ENCODE measurements at places on chromosomes 13 and 19. TPM values are rescaled to one million over a fixed set of nuclear protein-coding genes. Genes with fewer than 3 reads are reported as not detected.

Gene MRPL57
- 26.3 TPM for total RNA-seq

Gene ZNF177
- total RNA-seq, result 2.8 TPM

Gene MIR17HG
- 229 TPM for total RNA-seq

Gene CACNA1A
- 1.4 TPM for total RNA-seq

- DNase-seq, result no peak
Measured at GRCh38 chr13:75226733-75227435, 255.1 kb downstream of the TBC1D4 start.

DNA sequence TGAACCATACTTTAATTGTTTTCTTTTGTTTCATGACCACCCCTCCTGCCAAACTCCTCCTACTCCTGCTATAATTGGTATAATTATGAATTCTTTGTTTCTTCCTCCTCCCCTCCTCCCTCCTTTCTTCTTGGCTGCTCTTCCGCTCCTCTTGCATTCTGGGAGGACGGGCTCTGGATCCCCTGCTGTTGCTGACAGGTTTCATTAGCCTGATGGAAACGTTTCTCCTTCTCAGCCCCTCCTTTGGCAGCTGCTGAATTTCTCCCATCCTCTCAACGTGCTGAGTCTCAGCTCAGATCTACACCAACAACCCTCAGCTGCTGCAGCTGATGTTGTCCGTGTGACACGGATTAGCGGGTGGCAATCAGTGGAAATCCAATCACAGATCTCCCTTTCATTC lies 97.1 kb upstream of the UBAC2 start:
- DNase-seq, result no peak

DNA sequence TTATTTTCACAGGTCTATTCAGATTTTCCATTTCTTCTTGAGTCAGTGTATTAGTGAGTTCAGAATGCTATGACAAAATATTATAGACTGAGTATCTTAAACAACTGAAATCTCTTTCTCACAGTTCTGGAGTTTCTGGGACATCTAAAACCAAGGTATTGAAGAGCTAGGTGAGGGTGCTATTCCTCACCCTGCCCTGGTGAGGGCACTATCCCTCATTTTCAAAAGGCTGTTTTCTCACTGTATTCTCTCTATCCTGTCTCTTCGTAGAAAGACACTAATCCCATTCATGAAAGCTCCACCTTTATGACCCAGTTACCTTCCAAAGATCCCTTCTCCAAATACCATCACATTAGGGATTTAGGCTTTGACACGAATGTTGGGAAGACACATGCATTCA lies 1617.1 kb downstream of the PCDH9 start:
- peak; percentile 12 for DNase-seq

GRCh38 chr13:97273341-97273831 lies 51.3 kb downstream of the MBNL2 start:
- DNase-seq, result no peak

DNA sequence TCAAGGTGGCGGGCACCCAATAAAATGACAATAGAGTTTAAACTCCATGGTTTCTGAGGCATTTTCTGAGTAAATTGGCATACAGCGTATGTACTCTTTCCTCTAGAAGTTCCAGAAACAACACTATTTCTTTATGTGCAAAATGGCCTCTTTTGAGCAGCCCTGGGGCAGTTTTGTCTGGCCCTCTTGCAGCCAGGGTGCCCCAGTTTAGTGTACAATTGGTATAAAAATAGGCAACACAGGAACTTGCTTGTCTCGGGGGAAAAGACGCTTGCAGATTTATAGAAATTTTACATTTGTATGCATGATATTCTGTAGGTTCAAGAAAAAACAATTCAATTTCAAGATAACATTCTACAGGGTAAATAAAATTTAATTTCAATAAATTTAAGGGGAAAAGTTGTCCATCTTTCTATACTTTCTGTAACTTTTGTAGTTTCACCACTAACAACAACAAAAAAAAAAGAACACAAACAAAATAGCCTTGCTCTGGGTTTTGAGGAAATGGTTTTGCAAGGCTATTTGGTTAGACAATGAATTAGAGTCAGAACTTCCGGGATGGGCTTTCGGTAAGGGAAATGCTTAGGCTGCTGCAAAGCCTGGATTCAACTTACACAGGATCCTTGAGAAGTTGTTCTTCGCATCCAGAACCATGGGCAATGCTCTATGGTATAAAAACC lies 45.3 kb downstream of the LRCH1 start:
- peak; percentile 89 for DNase-seq

DNA sequence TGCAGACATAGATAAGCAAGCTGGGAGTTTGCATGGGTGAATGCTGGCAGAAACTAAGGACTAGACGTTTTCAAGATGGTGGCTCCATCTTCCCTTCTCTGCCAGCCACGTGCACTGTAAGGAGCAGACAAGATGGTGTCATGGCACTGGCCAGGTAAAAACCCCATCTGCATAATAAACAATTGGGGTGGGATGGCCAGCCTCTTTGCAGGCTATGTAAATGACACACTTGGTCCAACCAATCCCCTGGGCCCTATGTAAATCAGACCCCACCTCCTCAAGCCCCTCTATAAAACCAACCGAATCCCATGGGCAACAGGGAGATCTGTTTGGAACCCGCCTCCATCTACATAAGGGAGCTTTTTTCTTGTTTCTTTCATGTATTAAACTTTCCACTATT lies 2.4 kb upstream of the OR7A5 start:
- no peak for DNase-seq

DNA sequence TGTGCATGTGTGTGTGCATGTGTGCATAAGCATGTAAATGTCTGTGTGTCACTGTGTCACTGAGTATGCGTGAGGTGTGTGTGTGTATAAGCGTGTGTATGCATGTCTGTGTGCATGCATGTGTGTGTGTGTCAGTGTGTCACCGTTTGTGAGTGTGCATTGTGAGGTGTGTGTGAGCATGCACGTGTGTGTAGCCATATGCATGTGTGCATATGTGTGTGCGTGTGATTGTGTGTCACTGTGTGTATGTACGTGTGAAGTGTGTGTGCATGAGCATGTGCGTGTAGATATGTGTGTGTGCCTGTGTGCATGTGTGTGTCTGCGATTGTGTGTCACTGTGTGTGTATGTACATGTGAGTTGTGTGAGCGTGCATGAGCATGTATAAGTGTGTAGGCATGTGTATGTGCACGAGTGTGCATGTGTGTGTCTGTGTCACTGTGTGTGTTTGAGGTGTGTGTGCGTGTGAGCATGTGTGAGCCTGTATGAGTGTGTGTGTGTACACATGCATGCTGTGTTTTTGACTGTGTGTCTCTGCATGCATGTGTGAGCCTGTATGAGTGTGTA lies 144.5 kb downstream of the NALCN start:
- no peak for DNase-seq

GRCh38 chr13:98890186-98890585 lies 87.7 kb downstream of the DOCK9 start:
- DNase-seq, result no peak

DNA sequence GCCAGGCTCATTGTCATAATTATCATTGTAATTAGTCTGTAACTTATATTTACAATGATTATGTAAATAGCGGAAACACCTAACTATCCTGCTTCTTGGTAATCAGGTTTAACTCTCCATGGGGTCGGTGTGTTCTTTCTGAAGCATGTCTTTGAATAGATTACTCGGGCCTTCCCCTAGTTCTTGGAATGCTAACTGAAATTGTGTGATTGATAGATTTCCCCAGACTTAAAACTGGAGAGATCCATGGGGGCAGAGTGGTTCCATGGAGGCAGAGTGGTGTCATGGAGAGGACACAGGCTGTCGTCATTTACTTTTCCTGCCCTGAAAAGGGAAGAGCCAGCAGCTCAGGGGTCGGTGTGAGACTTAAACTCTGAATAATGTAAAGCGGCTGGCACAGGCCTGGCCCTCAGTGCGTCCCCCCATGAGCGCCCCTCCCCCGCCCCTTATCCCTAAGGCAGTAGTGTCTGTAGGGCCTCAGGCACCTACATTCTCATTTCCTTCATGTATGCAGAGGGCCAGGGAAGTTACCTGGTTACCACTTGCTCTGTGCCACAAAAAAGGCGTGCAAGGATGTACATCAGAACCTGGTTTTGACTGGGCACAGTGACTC lies 225.1 kb downstream of the TM9SF2 start:
- no peak for DNase-seq
